Liver (tissue), 10 donors: ENCODE measurements at places on chromosomes 6 and 20. TPM values are rescaled to one million over a fixed set of nuclear protein-coding genes. Genes with fewer than 3 reads are reported as not detected.

Gene SERINC3
- 65.4 TPM for total RNA-seq

Gene WASF1
- total RNA-seq: 3.5 TPM

GRCh38 chr6:158039571-158040050, 57.9 kb downstream of the SYNJ2 start:
- DNase-seq: no peak

DNA sequence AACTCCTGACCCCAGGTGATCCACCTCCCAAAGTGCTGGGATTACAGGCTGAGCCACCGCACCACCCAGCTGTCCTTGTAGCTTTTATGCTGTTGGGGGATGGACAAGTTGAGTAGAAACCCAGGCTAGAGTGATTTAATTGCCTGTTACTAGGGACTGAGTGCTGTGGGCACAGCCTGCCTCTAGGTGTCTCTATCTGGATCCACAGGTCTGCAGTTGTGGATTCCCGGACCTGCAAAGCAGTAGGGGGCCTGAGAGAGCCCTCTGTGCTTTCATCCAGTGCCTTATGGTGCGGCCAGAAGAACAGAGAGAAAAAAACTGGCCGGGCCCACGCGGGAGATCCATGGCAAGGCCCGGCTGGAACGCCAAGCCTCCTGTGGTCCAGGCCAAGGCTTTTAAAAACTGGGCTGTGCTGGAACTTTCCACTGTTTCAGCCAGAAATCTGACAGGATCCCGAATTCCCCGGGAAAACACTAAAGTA, 5.2 kb downstream of the SIRPA start:
- no peak for DNase-seq

GRCh38 chr20:50247196-50248094, 56.8 kb downstream of the CEBPB start:
- DNase-seq: no peak

DNA sequence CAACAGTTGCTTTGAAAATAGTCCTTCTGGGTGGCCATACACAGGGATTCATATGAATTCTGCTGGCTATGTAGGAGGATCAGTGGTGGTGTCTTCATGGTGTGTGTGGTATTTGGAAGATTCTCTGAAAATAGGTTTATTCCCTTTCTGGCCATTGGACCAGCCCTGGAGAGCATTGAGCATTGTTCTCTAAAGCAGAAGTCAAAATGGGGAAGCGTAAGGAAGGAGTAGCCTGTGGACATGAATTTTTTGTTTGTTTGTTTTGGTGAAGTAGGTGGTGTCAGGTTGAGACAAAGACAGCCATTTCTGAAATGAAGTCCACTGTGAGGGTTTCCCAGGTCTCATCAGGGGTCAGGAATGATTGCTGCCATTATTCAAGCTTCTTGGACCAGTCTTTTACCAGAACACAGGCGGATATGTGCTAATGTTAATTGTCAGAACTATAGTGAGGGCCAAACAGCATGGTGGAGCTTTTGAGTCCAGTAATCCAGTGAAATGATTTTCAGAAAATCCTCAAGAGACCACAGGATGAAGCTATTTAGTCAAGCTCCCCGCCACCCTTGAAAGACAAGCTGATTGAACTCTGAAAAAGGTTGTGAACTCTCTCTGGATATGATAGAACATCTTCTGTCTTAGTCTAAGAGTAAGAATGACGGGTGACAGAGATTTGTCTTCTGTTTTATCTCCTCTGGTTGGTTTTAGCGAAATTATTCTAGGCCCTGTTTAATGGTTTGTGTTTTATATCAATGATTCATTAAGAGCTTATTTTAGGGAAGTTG, 60.0 kb downstream of the DNAH8 start:
- no peak for DNase-seq
